ENCODE measurements at places on chromosomes 2 and 18. TPM values are rescaled to one million over a fixed set of nuclear protein-coding genes. Genes with fewer than 3 reads are reported as not detected.

The FOXD4L1 gene
- total RNA-seq = under 0.01 TPM

The CTLA4 gene
- not detected for total RNA-seq

The MORN2 gene
- total RNA-seq = 7.7 TPM

The BMP10 gene
- total RNA-seq = not detected

The IL36RN gene
- 8.4 TPM for total RNA-seq

The TMEM127 gene
- 15.6 TPM for total RNA-seq

The SLC9A2 gene
- total RNA-seq = under 0.01 TPM

The CXCR4 gene
- not detected for total RNA-seq

The FSIP2 gene
- total RNA-seq = 0.21 TPM

The ERFE gene
- 2.3 TPM for total RNA-seq

The KCNK3 gene
- total RNA-seq = not detected

The CD226 gene
- total RNA-seq = 1.9 TPM

The BMPR2 gene
- total RNA-seq = 10.7 TPM

The CNDP1 gene
- not detected for total RNA-seq

The CFAP65 gene
- total RNA-seq = under 0.01 TPM

The PPP1R1C gene
- total RNA-seq = 1.4 TPM

The LRRC30 gene
- total RNA-seq = not detected
